ENCODE measurements at places on chromosomes 3 and 15.
A peak's percentile ranks its signal among the peaks of the same experiment; 100 is the strongest.

GRCh38 chr15:90497912-90498311, 31.8 kb upstream of the CRTC3 start:
- H3K36me3 ChIP-seq = peaks cover 77% of the 10 kb centered on the region
- no peak for DNase-seq
- H3K27me3 ChIP-seq = no peaks in the 10 kb centered on the region
- no peak overlapping the region for H3K27ac ChIP-seq
- no peak overlapping the region for H3K4me3 ChIP-seq
- no peaks in the 10 kb centered on the region for H3K4me1 ChIP-seq

- H3K4me1 ChIP-seq = peaks cover 15% of the 10 kb centered on the region
- peaks cover 9% of the 10 kb centered on the region for H3K27me3 ChIP-seq
- peak; percentile 48 for DNase-seq
- no peak overlapping the region for H3K27ac ChIP-seq
- H3K4me3 ChIP-seq = peak overlapping the region; percentile 48
- no peaks in the 10 kb centered on the region for H3K36me3 ChIP-seq
These were observed 50.9 kb downstream of the MYL3 start for GRCh38 chr3:46812237-46812791.

- H3K27ac ChIP-seq = no peak overlapping the region
- no peaks in the 10 kb centered on the region for H3K27me3 ChIP-seq
- no peak overlapping the region for H3K4me3 ChIP-seq
- no peaks in the 10 kb centered on the region for H3K4me1 ChIP-seq
- no peaks in the 10 kb centered on the region for H3K36me3 ChIP-seq
These were observed 722.3 kb upstream of the LMCD1 start for GRCh38 chr3:7779331-7779730.

DNA sequence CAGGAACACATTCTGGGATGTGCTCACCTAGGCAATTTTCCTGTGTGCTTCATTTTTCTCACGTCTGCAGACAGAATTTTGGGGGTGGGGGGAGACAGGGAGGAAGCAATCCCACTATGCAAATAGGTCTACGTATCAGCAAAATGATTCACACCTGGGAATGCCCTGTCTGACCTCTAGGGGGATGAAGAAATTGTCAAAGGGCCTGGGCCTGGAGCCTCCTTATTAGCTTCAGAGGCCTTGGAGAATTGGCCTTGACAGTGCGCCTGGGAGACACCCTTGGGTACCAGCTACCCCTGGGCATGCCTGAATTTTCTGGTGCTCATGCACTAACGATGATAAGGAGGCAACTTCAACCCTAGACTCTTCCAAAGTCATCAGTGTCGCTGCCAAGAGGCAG, 207.5 kb downstream of the CADPS start:
- DNase-seq = no peak
- no peak overlapping the region for H3K4me3 ChIP-seq
- no peaks in the 10 kb centered on the region for H3K4me1 ChIP-seq
- no peaks in the 10 kb centered on the region for H3K36me3 ChIP-seq
- H3K27ac ChIP-seq = no peak overlapping the region
- no peaks in the 10 kb centered on the region for H3K27me3 ChIP-seq

GRCh38 chr3:25483456-25483855, 55.4 kb downstream of the RARB start:
- no peak overlapping the region for H3K27ac ChIP-seq
- H3K27me3 ChIP-seq = no peaks in the 10 kb centered on the region
- no peaks in the 10 kb centered on the region for H3K36me3 ChIP-seq

DNA sequence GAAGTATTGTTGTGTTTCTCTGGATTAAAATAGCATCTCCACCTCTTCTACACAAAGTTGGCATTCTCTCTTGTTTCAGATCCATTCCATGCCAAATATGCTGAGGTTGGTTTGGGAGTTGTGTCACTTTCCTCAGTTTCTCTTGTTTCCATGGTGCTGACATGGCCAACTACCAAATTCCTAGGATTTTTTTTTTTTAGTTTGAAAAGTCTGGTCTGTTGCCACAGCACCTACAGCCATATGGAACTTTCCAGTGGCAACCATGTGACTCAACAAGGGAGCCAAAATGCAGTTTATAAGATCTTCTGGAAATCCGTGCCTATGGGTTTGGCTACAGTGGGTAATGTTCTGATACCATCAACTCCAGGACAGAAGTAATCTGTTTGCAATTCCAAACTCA, 96.0 kb upstream of the CLSTN2 start:
- H3K27ac ChIP-seq = no peak overlapping the region
- no peaks in the 10 kb centered on the region for H3K4me1 ChIP-seq
- H3K4me3 ChIP-seq = no peak overlapping the region
- H3K36me3 ChIP-seq = no peaks in the 10 kb centered on the region
- no peak for DNase-seq

GRCh38 chr3:151612115-151612514, 121.6 kb upstream of the AADACL2 start:
- no peaks in the 10 kb centered on the region for H3K4me1 ChIP-seq
- H3K36me3 ChIP-seq = no peaks in the 10 kb centered on the region
- DNase-seq = no peak

All from T-cell (primary cell).